ENCODE measurements at places on chromosomes 13 and 19.

DNA sequence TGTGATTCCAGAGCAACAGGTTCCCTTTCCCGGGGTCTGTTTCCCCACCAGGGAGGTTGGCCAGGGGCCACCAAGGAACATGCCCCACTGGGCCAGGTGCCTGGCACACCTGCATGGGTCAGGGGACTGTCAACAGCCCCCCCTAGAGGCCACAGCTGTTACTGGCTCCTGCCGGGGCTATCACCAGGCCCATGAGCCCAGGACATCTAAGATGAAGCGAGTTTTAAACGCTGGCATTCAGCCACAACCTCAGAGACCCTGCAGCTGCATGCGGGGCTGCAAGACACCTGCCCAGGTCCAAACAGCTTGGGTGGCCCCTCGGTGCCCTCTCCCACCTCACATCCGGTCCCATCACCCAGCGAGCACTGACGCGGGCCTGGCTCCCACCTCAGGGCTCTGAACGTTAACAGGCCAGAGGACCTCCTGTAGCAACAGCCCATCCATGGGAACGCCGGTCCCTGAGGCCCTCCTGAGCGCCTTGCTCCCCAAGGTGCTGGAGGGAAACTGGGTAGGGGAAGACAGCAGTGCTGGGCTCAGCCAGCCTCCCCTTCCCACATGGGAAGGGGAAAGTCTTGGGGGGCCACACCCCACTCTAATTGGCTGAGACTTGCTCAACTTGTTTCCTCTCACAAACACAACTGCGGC, 12.0 kb downstream of the KHSRP start:
- no peak for DNase-seq

DNA sequence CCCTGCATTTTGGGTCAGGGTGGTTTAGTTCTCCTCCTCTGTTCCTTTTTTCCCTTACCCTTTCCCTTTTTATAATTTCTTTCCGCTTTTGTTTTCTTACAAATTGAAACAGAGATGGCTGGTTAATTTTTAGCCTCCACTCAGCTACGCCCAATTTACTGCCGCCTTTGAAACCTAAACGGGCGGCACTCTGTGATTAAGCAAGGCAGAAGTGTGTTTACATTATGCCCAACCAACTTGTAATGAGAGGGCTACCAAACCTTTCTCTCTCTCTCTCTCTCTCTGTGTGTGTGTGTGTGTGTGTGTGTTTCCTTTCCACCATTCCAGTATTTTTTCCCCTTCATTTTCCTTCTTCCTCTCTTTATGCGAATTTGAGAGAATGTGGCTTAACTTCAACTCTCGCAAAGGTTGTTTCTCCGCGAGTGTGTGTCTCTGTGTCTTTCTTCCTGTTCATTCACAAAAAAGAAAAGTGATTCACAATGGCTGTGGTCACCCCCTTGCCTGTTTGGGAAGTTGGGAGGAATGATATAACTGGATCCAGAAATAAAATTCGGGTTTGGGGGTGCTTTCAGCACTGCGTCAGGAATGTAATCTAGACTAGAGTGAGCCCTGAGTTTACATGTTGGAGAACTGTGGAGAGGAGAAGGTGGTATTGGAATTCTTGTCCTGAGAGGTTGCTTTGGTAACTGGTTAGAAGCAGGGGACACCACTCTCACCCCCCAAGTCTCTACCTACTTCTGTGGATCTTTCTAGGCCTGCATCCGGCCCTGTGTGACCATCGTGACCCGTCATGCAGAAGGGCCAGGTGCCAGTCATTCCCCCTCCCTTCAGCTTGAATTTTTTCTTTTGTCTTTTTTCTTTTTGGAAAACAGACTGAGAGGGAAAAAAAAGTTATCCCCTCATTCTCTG, 31.4 kb downstream of the NFIX start:
- no peak for DNase-seq

DNA sequence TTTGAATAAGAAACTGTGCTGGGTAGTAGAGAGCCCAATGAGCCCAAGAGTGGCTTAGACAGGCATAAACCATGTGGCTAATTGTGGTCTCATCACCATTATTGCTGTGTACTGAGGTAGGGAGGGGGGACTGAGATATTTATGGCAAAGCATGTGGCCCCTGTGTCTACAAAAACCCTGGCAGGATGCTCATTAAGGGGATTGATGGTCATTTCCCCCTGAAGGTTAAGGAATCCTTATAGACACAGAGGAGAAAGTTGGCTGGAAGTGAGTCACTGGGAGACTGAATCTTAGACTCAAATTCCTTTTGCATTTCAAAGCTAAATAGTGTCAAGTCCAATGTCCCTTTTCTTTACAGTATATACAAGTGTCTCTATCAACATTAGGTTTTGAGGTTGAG, 9.8 kb upstream of the DACT3 start:
- no peak for DNase-seq

- no peak for DNase-seq
Measured at GRCh38 chr13:65724226-65724625, 1505.9 kb downstream of the PCDH9 start.

- DNase-seq: no peak
Measured at GRCh38 chr19:3397266-3398022, 31.1 kb downstream of the NFIC start.

DNA sequence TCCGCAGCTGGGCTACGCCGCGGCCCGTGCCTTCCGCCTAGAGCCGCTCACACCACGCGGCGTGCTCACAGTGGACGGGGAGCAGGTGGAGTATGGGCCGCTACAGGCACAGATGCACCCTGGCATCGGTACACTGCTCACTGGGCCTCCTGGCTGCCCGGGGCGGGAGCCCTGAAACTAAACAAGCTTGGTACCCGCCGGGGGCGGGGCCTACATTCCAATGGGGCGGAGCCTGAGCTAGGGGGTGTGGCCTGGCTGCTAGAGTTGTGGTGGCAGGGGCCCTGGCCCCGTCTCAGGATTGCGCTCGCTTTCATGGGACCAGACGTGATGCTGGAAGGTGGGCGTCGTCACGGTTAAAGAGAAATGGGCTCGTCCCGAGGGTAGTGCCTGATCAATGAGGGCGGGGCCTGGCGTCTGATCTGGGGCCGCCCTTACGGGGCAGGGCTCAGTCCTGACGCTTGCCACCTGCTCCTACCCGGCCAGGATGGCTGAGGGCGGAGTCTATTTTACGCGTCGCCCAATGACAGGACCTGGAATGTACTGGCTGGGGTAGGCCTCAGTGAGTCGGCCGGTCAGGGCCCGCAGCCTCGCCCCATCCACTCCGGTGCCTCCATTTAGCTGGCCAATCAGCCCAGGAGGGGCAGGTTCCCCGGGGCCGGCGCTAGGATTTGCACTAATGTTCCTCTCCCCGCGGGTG, 7.4 kb downstream of the DBP start:
- no peak for DNase-seq

DNA sequence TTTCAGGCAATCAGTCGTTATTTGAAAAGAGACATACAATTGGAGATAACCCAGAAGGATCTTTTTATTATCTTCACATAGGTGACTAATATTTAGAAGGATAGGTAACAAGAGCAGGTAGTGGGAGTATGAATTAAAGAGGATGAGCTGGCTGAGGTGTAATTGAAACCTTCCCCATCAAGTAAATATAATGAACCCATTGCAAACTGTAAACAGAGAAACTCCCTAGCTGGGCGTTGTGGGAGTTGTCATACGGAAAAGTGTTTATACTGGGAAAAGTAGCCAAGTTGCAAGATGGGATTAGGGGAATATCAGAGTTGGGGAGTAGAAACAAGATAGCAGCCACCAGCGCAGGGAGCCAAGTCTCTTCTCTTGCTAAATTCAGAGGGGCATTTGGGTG, 448.4 kb downstream of the COG6 start:
- no peak for DNase-seq

DNA sequence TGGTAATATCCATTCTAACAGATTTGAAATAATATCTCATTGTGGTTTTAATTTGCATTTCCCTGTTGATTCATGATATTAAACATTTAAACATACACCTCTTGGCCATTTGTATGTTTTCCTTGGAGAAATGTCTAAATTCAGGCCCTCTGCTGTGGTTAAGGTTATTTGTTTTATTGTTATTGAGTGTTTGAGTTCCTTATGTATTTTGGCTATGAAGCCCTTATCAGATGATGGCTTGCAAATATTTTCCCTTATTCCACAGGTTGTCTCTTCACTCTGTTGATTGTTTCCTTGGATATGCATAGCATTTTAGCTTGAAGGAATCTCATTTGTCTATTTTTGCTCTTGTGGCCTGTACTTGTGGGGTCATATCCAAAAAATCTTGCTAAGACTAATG, 303.6 kb downstream of the GPC5 start:
- DNase-seq: no peak

DNA sequence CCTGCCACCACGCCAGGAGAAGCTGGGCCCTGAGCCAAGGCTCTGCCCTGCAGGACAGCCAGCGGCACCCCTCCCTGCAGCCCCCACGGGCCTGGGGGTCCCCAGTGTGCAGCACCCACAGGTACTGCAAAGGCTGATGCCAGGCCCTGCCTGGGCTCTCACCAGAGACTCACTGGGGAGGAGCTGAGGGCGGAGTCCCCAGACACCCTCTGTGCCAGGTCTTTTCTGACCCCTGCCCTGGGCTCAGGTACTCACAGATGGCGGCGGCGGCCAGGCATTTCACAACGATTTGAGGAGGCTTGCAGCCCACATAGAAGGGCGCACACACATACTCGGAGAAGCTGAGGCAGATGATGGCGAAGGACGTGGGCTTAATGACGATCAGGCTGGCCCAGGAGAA, 5.7 kb downstream of the SLC7A9 start:
- DNase-seq: no peak

- DNase-seq: no peak
Measured at GRCh38 chr19:31784671-31785101, 435.4 kb upstream of the TSHZ3 start.

DNA sequence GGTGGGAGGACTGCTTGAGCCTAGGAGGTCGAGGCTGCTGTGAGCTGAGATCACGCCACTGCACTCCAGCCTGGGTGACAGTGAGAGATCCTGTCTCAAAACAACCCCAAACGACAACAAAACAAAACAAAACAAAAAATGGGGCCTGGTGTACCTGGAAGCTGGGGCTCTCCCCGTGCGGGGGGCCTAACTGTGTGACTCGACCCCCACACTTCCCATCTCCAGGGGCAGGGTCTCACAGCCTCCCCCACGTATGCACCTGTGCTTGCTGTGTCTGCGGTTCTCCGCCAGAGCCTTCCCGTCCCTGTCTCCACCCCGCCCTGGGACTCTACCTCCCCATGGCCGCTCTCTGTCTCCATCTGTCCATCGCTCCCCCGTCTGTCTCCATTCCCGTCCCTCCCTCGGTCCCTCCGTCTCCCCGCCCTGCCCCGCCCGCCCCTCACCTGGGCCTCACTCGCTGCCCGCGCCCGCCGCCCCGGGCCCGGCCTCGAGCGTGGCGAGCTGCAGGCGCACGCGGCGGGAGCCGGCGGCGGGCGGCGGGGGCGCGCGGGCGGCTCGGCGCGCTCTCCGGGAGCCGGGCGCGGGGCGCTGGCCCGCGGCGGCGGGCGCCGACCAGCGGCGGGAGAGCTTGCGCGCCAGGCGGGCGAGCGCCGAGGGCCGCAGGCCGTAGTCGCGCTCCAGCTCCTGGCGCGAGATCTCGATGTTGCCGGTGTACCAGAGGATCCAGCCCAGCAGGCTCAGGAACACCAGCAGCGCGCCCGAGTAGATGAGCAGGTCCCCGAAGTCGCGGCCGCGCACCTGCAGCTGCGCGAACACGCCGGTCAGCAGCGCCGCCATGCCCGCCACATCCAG, 587 bp downstream of the TMEM238 start:
- DNase-seq: no peak

- DNase-seq: no peak
Measured at GRCh38 chr19:16018801-16019551, 57.3 kb upstream of the TPM4 start.

GRCh38 chr19:40355975-40356680, 7.6 kb downstream of the PLD3 start:
- DNase-seq: no peak

DNA sequence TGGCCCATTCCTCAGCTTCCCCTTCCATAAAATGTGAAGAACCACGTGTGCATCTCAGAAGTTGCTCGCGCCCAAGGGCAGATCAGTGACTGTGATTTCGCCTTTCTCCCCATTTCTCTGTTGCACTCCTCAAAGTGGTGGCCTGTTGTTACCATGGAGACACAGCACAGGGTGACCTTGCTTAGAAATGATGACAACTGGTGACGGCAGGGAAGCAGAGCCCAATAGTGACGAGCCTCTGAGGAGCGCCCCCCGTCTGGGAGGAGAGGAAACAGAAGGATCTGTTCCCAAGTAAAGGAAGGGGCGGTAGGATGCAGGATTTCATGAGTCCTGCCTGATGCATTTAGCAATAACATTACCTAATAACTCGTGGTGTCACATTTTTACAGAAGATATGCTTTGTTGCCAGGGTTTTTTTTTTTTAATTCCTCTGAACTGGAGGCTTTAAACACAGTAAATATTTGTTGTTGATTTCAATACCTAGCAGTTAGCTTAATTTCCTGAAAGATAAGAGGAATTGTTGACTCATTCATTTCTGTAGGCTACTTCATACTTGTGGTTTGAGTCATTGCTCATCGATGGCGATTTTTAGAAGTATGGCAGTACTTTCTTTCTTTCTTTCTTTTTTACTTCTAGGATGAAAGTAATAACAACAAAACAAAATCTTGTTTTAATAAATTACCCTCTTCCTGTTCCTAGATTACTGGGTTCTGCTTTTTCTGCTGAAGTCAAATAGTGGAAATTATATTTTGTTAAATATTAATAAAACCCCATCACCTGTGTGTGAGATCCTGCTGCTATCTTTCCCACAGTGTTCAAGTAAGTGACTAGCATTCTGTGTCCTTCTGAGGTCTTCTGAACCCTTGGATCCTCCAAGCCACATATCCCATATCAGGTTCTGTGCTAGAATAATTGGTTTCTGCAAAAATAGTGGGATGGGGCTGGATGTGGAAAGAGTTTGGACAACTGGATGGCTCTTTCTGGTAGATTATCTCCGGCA, 36.0 kb downstream of the MBNL2 start:
- DNase-seq: no peak

- no peak for DNase-seq
Measured at GRCh38 chr13:40409278-40409677, 257.2 kb downstream of the FOXO1 start.

DNA sequence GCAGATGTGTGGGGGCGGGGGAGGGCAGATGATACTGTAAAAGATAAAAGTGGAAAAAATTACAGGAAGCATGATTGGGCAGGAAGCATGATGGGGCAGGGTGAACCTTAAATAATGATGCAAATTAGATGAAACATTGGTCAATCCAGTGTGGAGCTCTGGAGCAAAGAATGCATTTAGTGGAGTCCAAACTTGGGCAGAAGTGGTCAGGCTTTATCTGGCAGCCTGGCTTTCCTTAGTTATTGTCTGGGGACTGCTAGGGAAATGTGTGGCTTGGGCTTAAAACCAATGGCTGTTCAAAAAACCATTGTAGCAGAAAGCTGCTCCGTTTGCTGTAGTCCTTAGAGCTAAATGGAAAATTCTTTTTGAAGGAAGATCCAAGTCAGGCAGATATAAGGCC, 1077.3 kb upstream of the MIR17HG start:
- no peak for DNase-seq

DNA sequence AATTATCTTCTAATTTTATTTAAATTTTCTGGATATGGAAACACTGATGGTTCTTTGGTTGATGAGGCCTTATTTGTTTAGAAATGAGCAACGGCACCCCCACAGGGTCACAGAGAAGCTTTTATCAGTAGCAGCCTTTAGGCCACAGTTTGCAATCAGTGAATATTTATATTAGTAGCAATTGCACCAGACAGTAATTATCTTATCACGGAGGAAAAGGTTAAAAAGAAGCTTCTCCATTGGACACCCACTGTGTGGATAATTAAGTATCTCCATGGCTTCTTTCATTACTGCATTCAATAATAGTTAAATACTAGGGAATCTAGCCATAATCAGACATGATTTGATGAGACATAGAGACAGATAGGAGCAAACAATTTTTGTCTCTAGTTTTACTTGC, 2099.2 kb upstream of the PCDH20 start:
- DNase-seq: no peak

GRCh38 chr13:108269601-108270328, at the start of gene TNFSF13B:
Gene TNFSF13B, plus strand, starts transcription at chr13:108269718. Its CDS starts 178 bp downstream, at chr13:108269896.
- no peak for DNase-seq
